ENCODE measurements at places on chromosomes 3 and 15.

- H3K27ac ChIP-seq, result no peak overlapping the region
- no peak overlapping the region for H3K4me3 ChIP-seq
- peaks cover 1% of the 10 kb centered on the region for H3K27me3 ChIP-seq
- peak; percentile 64 for DNase-seq
Measured at GRCh38 chr3:2543247-2543646, 444.6 kb downstream of the CNTN4 start.

- H3K4me1 ChIP-seq, result no peaks in the 10 kb centered on the region
- no peak for DNase-seq
- H3K36me3 ChIP-seq, result no peaks in the 10 kb centered on the region
- peaks cover 3% of the 10 kb centered on the region for H3K27me3 ChIP-seq
- H3K4me3 ChIP-seq, result no peak overlapping the region
Measured at GRCh38 chr15:49189631-49190030, 19.6 kb downstream of the GALK2 start.

DNA sequence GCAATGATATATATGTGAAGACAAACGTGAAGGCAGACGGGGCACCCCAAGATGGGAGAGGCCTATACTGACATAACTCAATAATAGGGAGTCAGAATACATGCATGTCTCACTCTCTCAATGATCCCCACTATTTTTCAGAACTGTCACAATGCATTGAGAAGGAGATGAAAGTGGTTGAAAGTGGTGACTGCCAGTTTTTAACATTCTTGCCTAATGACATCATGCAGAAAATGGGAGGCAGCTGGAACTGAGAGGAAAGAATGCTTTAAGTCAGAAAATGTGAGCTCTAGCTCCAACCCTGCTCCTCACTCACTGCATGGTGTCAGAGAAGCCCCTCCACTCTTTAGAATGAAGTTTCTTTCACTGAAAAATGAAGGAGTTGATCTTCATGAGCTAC, 55.3 kb upstream of the P2RY1 start:
- no peak overlapping the region for H3K27ac ChIP-seq
- no peak overlapping the region for H3K4me3 ChIP-seq
- no peak for DNase-seq
- H3K36me3 ChIP-seq, result no peaks in the 10 kb centered on the region

DNA sequence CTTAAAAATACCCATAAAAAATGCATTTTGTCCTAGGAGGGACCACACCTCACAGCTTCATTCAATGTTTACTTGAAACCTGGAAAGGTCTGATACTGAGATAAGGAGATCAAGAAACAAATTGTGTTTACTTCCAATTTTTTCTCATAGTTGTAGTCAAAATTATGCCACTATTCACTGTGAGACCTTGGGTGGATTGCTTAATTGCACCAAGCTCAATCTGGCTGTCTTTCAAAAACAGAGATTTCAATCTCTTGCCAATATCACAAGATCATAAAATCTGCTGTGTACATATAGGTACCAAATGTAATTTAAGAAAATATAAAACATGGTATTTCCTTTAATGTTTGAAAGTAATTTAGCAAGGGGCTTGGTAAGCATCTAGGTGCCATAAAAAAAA, 186.4 kb upstream of the THBS1 start:
- no peak overlapping the region for H3K4me3 ChIP-seq
- H3K27me3 ChIP-seq, result peaks cover 2% of the 10 kb centered on the region
- H3K36me3 ChIP-seq, result no peaks in the 10 kb centered on the region

GRCh38 chr3:46948830-46949671, 27.5 kb downstream of the CCDC12 start:
- peaks cover 44% of the 10 kb centered on the region for H3K4me1 ChIP-seq
- peaks cover 11% of the 10 kb centered on the region for H3K36me3 ChIP-seq
- peak; percentile 10 for DNase-seq

GRCh38 chr3:30626443-30627180, 20.2 kb downstream of the TGFBR2 start:
- H3K4me1 ChIP-seq, result peaks cover 6% of the 10 kb centered on the region
- no peaks in the 10 kb centered on the region for H3K27me3 ChIP-seq
- no peak overlapping the region for H3K27ac ChIP-seq
- no peak for DNase-seq
- H3K36me3 ChIP-seq, result no peaks in the 10 kb centered on the region

DNA sequence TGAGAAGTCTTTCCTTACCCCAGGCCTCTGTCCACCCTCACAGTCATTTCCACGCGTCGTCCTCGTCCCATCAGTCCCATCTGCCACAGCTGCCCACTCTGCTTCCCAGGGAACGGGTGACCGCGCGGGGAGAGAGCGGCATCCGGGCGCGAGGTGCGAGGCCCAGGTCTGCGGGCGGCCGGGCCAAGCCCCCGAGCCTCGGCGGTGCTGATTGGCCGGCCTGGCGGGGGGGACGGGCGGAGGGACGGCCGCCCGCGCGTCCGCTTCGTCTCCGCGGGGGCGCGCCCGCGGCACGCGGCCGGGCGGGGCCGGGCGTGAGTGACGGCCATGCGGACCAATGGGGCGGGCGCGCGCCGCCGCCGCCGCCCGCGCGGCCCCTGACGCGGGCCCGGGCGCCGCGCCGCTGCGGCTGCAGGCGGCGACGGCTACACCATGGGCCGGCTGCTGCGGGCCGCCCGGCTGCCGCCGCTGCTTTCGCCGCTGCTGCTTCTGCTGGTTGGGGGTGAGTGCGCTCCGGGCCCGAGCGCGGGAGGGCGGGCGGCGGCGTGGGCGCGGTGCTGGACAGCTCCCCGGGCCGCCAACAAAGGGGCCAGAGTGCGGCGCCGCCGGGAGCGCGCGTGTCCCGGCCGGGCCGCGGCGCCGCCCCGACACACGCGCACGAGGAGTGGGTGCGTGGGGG, at the start of gene PODXL2:
TSS of gene PODXL2 (plus strand) at position 398 of the 679 bp plus-strand sequence. CDS start at position 433, 35 bp downstream.
- peak within 1 kb of the TSS; percentile 93 for H3K4me3 ChIP-seq
- peaks cover 3% of the 10 kb centered on the region for H3K36me3 ChIP-seq
- peak within 1 kb of the TSS; percentile 88 for H3K27ac ChIP-seq

DNA sequence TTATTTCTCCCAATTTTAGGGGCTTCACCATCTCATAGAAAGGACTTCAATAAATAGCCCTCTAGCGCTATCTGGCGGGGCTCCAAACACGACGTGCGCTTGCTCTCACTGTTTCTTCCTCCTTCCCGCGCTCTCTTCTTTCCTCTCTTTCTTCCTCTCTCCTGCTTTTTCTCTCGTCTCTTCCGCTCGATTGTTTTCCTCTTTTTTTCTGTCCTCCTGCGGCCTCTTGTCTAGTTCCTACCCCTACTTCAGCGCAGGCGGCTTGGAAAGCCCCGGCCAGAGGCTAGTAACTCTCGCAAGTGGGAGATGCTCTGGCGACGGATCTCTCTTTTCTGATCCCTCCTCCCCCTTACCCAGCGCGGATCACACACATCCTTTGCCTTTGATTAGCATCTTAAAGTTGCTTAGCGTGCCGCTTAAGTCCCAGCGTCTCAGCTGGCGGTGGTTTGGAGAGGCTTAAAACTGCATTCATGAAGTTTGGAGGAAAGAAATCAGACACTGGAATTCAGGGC, 6.2 kb upstream of the MEIS2 start:
- peaks cover 55% of the 10 kb centered on the region for H3K27me3 ChIP-seq
- H3K36me3 ChIP-seq, result no peaks in the 10 kb centered on the region
- peak overlapping the region; percentile 85 for H3K4me3 ChIP-seq
- DNase-seq, result peak; percentile 68

GRCh38 chr15:80183886-80184285, 31.1 kb downstream of the FAH start:
- H3K27ac ChIP-seq, result no peak overlapping the region
- H3K36me3 ChIP-seq, result peaks cover 3% of the 10 kb centered on the region
- H3K4me3 ChIP-seq, result no peak overlapping the region
- H3K4me1 ChIP-seq, result peaks cover 35% of the 10 kb centered on the region
- DNase-seq, result peak; percentile 56

GRCh38 chr3:172591876-172592771, 68.9 kb upstream of the TNFSF10 start:
- H3K4me3 ChIP-seq, result no peak overlapping the region
- H3K4me1 ChIP-seq, result no peaks in the 10 kb centered on the region
- H3K27me3 ChIP-seq, result no peaks in the 10 kb centered on the region
- H3K27ac ChIP-seq, result no peak overlapping the region

DNA sequence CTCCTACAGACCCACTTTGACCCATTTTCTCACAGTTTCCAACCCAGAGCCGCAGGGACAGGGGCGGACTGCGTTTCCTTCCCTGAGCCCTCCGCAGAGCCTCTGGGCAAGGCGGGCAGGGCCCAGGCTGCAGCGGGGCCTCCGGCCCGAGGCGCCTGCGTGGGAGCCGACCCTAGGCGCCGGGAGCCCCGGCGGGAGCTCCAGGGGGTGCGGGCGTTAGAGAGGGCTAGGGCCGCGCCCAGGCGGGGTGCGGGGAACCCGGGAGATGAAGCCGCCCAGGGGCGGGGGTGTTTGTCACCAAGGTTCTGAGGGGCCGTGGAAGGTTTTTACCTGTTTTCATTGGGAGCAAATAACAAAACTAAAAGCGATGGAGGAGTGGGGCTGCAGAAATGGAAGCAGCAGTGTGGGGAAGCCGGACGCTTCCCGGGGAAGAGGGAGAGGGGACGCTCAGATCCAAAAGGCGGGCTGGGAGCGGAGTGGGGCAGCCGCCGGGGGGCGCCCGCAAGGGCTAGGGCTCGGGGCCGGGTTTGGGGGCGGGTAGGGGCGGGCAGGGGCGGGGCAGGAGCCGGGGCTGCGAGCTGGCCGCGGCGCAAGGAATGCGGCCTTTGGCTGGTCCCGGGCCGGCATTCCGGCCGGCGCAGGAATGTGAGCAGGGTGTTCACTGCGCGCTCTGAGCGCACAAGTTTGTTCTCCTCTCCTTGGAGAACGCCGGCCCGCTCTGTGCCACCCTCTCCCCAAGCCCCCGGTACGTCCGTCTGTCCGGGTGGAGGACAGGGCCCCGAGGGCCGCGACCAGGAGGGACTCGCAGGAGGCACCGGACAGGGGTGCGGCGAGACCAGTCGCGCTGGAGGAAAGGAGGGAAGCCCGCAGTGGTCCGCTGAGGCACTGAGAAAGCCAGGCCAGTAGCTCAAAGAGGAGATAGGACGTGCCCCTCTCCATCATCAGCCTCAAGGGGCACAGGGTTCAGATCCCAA, 61.1 kb downstream of the AMOTL2 start:
- DNase-seq, result peak; percentile 40
- H3K4me1 ChIP-seq, result no peaks in the 10 kb centered on the region
- peaks cover 11% of the 10 kb centered on the region for H3K27me3 ChIP-seq
- no peaks in the 10 kb centered on the region for H3K36me3 ChIP-seq

- no peak for DNase-seq
- no peaks in the 10 kb centered on the region for H3K27me3 ChIP-seq
- H3K4me1 ChIP-seq, result no peaks in the 10 kb centered on the region
- no peak overlapping the region for H3K4me3 ChIP-seq
- H3K27ac ChIP-seq, result no peak overlapping the region
Measured at GRCh38 chr3:79230266-79230665, 537.5 kb downstream of the ROBO1 start.

GRCh38 chr15:81506936-81507335, 132.9 kb upstream of the TMC3 start:
- no peaks in the 10 kb centered on the region for H3K4me1 ChIP-seq
- DNase-seq, result no peak
- no peaks in the 10 kb centered on the region for H3K36me3 ChIP-seq

DNA sequence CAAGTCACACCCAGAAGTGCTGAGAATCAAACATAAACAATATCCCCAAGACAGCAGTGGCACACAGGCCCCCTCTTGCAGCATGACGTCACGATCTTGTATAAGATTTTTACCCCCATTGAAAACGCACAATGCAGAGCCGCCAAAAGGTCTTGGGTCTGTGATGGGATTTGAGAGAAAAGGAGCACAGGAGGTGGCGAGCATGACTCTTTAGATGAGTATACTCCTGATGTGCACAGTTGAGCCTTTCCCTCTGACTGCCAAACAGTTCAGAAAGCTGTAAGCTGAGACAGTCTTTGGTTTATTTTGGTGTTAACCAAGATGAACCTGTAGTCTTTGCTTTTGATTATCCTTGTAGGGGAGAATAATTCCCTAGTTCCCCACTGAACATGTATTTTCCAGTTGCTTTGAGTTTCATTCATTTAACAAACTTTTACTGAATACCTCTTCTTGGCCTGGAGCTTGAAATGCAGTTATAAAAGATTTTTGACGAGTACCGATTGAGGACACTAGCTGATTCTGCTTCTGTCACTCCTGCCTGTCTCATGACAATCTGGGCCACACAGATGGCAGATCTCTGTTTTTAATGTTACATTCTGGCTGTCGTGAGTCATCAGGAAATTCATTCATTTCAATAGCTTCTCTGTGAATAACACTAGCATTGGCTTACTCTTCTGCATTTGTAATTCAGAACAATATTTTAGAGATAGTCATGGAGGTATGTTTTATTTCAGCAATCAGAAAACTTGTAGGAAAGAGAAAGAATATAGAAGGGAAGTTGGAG, 28.9 kb downstream of the CFAP91 start:
- DNase-seq, result no peak
- no peaks in the 10 kb centered on the region for H3K36me3 ChIP-seq
- H3K4me3 ChIP-seq, result no peak overlapping the region
- no peaks in the 10 kb centered on the region for H3K27me3 ChIP-seq

- peak overlapping the region; percentile 42 for H3K4me3 ChIP-seq
- peaks cover 66% of the 10 kb centered on the region for H3K36me3 ChIP-seq
- peaks cover 30% of the 10 kb centered on the region for H3K27me3 ChIP-seq
- peaks cover 14% of the 10 kb centered on the region for H3K4me1 ChIP-seq
Measured at GRCh38 chr15:43521419-43521818, 4.0 kb downstream of the MAP1A start.

DNA sequence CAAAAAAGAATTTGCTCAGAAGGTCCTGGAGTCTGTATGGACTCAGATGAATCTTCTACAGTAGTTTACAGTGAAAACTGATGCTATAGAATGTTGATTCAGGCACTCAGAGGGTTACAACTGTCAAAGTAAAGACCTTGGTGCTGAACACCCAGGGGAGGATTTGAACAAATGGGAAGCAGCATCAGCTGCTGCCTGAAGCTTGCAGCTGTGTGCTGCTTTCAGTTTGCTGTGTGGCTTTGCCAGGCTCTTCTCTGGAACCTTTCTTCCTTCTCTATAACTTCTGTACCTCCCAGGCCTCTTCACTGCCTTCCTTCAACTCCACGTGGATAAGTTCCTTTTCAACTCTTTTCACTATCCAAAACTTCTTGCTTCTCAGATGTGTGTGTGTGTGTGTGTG, 214.2 kb downstream of the GRM7 start:
- H3K27me3 ChIP-seq, result peaks cover 7% of the 10 kb centered on the region
- H3K4me1 ChIP-seq, result peaks cover 12% of the 10 kb centered on the region
- H3K27ac ChIP-seq, result no peak overlapping the region
- no peaks in the 10 kb centered on the region for H3K36me3 ChIP-seq
- H3K4me3 ChIP-seq, result no peak overlapping the region

DNA sequence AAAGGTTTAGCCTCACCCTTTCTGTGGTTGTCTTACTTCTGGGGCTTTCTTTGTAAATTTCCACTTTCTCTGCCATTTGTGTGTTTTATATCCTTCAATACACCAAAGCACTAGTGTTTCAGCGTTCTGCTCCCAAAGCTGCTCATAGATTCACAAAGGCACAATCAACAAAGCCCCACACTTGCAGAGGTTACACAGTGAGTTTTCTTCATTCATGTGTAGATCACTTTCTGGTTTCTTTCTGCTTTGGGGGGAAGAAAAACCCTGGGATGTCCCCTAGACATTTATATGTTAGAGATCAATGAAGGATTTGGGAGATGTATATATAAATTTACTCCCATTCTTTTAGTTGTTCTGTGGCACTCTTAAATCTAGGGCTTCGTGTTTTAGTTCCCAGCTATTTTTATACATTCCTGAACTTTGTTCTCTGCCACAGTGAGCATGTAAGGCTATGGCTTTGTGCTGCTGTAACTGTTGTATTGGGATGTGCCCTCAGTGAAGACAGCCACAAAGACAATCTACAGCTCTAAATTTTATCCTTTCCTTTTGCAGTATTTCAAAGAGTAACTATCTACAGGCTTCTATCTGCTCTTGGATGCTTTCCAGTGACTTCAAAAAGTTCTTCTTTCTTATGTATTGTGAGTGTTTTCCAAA, 636.5 kb downstream of the ZBBX start:
- no peak overlapping the region for H3K27ac ChIP-seq
- no peaks in the 10 kb centered on the region for H3K27me3 ChIP-seq
- no peaks in the 10 kb centered on the region for H3K36me3 ChIP-seq
- DNase-seq, result no peak

All from glutamatergic neuron (in vitro differentiated cells).